T-helper 1 cell (primary cell): ENCODE measurements at places on chromosomes 12 and 14.

DNA sequence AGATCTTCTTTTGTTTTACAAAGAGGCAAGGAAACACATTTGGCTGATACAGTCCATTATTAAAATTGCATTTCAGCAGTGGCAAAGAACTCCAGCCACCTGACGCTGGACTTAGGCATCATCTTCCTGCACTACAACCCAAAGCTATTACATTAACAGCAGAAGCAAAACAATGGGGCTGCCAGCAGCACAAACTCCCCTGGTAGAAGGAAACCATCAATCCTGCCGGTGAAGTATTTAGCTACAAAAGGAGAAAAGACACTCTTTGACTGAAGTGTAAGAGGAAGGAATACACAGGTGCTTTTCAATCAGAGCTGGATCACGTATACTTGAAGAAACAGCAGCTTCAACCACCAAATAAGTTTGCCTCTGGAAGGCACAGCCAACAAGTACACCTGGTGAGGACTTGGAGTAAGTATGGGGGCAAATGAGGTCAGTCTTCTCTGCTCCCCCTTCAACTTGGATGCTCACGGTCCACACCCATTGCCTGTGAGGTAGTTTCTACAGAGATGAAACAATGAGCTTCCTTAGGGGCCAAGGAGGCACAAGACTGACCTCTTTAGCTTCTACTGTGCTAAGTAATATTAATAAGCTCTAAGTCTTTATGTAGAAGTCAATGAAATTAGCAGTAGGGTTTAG, 125.9 kb upstream of the FOXN3 start:
- DNase-seq: no peak

GRCh38 chr14:102907303-102907844, 15.1 kb upstream of the AMN start:
- DNase-seq: no peak

DNA sequence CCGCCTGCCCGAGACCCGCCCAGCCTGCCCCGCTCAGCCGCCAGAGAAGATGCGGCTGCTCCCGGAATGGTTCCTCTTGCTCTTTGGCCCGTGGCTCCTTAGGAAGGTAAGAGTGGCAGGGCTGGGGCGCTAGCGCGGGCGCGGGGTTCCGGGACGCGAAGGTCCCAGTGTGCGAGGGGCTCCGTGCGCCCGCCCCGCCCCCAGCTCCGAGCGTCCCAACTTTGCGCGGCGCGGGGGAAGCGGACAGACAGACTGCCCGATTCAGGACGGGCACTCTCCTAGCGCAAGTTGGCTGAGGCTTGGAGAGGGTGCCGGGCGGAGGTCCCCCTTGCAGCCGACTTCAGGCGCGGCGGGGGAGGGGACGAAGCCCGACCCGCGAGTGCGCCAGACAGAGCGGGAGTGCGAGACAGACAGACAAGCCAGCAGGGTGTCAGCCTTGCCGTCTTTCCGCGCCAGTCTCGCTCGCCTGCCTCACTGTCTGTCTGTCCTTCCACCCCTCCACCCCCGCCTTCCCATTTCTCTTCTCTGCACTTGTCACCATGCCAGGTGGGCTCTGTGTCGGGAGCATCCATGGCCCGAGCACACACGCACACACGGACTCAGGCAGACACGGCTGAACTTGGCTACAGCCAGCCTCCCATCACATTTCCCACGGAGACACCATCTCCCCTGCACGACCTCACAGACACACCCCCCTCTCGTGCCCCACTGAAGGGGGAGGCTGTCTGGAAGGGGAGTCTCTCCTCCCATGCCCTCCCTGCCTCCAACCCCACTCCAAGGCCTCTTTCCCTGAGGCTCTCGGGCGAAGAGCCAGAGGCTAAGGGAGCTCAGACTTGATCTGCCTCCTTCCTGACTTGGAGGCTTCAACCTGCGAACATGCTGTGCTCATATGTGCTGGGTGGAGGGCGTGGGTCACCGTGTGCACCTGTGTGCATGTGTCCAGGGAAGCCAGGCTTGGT, 606 bp downstream of the NXPH4 start:
- no peak for DNase-seq

GRCh38 chr14:42628602-42629001, 1021.9 kb downstream of the LRFN5 start:
- no peak for DNase-seq

GRCh38 chr12:27826076-27826475, 46.0 kb upstream of the MANSC4 start:
- DNase-seq: no peak

DNA sequence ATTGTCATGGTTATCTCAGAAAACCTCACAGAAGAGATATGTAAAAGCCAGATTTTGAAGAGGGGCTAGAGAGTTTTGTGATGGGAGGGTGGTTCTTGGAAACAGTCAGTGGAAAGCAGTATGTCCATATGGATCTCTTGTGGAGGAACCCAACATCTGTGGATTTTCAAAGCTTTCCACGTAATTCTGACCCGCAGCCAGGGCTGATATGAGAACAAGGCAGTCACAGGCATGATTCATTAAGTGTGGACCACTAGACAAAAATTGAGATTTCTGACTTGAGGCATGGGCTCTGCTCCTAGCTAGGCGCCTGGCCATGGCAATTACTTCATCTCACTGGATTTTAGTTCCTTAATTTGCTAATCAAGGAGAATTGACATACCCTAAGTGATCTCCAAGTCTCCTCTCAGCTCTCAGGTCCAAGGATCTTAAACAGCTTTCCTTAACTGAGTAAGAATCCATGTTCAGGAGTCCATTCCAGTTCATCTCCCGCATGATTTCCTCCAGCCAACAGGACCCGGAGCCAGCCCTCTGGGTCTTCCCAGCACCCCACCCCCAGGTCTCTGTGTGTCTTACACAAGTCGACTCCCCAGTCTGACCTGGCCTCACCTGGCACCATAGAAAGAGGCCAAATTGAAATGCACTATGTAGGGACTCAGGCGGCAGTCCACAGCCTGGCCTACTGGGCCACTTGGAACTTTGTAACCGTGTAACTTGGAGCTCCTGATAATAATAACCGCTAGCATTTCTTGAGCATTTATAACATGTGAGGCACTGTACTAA, 176.3 kb upstream of the PARP11 start:
- no peak for DNase-seq
